CD4-positive, alpha-beta T cell (primary cell): ENCODE measurements at places on chromosomes 7 and 10. TPM values are rescaled to one million over a fixed set of nuclear protein-coding genes. Genes with fewer than 3 reads are reported as not detected.

Gene TFEC
- total RNA-seq = not detected

Gene ADCYAP1R1
- not detected for total RNA-seq

Gene SPDYE9
- not detected for total RNA-seq

Gene KCNIP2
- 0.77 TPM for total RNA-seq

Gene SH2B2
- 0.77 TPM for total RNA-seq
